ENCODE measurements at places on chromosomes 3 and 15.

- no peak for DNase-seq
These were observed 417.1 kb downstream of the RBMS3 start for GRCh38 chr3:29697989-29698388.

DNA sequence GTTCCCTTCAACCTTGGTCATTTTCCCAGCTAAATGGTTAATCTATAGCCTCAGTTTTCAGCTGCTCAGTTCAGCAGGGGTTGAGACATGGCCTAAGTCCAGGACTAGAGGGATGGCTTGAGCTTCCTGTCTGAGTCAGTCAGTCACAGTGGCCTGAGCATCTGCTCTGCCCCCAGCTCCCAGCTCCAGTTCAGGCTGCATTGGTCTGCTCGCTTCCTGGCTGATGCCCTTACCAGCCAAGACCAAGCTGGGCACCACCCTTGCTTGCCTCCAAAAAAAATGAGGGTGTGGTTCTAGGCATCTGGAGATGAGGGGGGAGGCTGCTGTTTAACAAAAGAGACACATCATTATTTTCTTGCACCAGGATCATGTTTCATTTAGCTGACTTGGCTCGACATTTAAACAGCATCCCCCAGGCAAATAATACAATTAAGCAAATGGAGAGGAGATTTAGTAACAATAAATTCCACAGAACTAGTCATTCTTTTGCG lies 70.7 kb downstream of the WNT5A start:
- no peak for DNase-seq

GRCh38 chr3:13047296-13048165 lies 25.7 kb downstream of the IQSEC1 start:
- DNase-seq, result no peak

DNA sequence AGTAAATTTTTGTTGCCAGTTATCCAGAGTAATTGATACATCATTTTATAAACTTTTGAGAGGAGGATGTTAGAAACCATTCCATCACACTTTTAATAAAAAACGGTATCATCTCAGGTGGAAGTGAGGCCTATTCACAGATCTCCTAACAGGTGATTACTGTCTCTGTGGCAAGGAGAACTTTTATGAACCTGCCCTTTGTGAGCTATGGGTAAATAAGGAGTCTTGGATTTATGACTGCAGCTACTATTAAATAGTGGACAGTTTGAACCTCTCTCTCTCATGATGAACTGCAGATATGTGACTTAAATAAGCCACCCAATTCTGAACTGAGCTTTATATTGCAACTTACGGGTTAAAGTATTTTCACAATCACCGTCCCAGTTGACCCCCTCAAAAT lies 45.7 kb downstream of the ZFAND6 start:
- no peak for DNase-seq

GRCh38 chr3:67215690-67216089 lies 217.6 kb downstream of the KBTBD8 start:
- no peak for DNase-seq

- no peak for DNase-seq
These were observed 794 bp downstream of the ARPP19 start for GRCh38 chr15:52567871-52568600.

GRCh38 chr3:32435911-32436815 lies 44.5 kb downstream of the CMTM7 start:
- DNase-seq, result no peak

DNA sequence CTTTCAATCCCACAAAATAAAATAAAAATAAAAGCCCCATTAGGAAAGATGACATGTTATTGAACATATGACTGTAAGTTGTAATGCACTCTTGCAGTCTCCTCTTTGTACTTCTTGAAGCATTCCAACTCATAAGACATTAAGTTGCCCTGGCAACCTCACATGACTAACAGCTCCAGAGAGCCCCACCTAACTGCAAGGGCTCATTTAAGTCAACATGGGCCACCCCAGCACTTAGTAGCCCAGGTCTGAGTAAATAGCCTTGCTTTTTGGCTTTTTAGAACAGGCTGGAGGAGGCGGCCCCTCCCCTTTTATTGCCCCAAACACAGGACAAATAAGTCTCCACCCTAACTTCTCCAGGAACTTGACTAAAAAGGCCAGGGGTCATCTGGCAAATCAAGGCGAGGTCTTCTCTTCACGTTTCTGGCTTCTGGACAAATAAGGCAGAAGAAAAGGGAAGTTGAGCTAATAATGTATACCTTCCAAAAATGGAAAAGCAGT lies 135.1 kb downstream of the TMCO5A start:
- DNase-seq, result no peak

All from stimulated activated naive CD4-positive, alpha-beta T cell (primary cell).